Activated CD4-positive, CD25-positive, alpha-beta regulatory T cell treated with anti-CD3 and anti-CD28 coated beads, Interleukin-2, amount 50 U/mL, for 72 hours (primary cell): ENCODE measurements at places on chromosomes 2 and 18.
A peak's percentile ranks its signal among the peaks of the same experiment; 100 is the strongest.

- DNase-seq: no peak
Measured at GRCh38 chr2:164667566-164667965, 46.3 kb upstream of the GRB14 start.

GRCh38 chr2:128549646-128550260 lies 231.1 kb upstream of the HS6ST1 start:
- no peak for DNase-seq

DNA sequence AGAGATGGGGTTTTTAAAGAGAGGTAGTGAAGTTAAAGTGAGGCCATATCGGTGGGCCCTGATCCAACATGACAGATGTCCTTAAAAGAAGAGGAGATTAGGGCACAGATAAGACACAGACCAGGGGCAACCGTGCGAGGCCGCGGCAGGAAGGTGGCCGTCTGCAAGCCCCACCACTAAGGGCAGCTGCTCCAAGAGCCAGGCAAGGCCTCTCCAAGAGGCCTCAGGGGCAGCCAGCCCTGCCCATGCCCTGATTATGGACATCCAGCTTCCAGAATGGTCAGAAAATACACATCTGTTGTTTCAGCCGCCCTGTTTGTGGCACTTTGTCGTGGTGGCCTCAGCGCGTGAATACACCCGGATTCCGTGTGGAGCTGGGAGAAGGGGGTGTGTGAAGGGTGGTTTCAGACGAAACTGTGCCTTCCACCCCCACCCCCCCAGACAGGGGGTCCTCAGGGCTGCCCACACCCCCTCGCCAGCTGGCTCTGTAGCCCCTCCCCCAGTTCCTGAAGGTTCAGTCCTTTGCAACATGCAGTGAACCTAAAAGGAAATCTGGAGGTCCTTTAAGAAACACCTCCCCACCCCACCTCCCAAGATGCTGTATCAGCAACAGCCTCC lies 74.1 kb upstream of the SMAD7 start:
- DNase-seq: peak; percentile 17

- DNase-seq: no peak
Measured at GRCh38 chr2:216236486-216236885, 127.3 kb downstream of the XRCC5 start.

DNA sequence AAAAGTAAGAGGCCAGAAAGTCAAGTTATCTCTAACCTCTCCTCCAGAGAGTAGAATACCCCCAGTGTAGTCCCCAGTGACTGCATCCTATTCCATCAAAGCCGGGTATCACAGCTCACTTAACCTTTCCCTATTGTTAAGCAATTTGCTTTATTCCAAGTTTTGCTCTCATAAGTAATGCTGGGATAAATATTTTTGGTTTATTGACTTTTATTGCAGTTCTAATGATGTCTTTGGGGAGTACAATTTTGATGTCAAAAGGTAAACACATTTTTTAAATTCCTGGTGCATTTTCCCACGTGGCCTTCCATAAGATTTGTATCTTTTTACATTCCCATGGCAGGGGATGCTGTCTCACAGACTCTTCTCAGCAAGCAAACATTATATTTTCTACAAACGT lies 43.3 kb downstream of the CMPK2 start:
- no peak for DNase-seq

DNA sequence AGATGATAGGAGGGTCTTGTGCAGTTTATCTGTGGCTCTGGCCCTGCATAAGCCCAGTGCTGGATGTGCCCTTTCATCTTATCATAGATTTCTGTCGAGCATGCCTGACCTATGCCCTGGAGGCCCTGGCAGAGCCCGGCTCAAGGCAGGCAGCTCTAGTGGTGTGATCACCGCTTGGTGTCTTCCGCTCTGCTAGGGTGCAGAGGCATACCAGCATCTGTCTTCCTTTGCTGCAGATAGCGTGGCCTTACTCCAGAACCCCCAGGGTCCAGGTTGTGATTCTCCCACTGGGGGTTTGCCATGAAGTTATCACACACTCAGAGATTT lies 13.7 kb upstream of the TRAF3IP1 start:
- DNase-seq: no peak

DNA sequence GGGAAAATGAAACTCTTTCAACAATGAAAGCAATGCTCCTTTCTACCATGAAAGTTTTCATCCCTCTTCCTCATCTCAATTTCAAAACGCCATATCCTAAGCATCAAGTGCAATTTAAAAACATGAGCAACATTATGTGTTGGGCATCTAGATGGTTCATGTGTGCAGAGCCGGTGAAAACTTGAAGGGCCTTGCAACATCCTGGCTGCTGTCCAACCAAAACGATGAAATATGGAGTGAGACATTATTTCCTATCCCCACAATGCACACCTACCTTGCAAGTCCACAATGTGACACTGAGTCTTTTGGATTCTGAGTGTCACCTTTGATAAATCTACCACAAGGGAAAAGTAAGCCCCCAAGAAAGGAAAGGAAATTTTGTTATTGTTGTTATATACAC lies 110.0 kb downstream of the NCKAP5 start:
- no peak for DNase-seq
